ENCODE measurements at places on chromosomes 3 and 15. TPM values are rescaled to one million over a fixed set of nuclear protein-coding genes. Genes with fewer than 3 reads are reported as not detected.

The DPPA2 gene
- not detected for total RNA-seq

The IGSF10 gene
- 13.6 TPM for total RNA-seq

The WDR53 gene
- total RNA-seq: 23.1 TPM

The C2CD4B gene
- total RNA-seq: 0.70 TPM

The LINGO1 gene
- total RNA-seq: 93.7 TPM

The DZIP1L gene
- total RNA-seq: 8.1 TPM
